ENCODE measurements at places on chromosomes 6 and 20. TPM values are rescaled to one million over a fixed set of nuclear protein-coding genes. Genes with fewer than 3 reads are reported as not detected.

The YTHDF1 gene
- 21.3 TPM for total RNA-seq

The MYL9 gene
- 0.34 TPM for total RNA-seq

The PRL gene
- total RNA-seq = not detected

The BMP2 gene
- 27.0 TPM for total RNA-seq

The C6orf58 gene
- total RNA-seq = 0.11 TPM

The EDN3 gene
- total RNA-seq = not detected

The LEMD2 gene
- 35.1 TPM for total RNA-seq

The CUL9 gene
- 17.9 TPM for total RNA-seq

The BPI gene
- total RNA-seq = not detected

The PRRT1 gene
- total RNA-seq = not detected

The MTRF1L gene
- total RNA-seq = 13.5 TPM

The MYCT1 gene
- 192 TPM for total RNA-seq

The SLC32A1 gene
- total RNA-seq = not detected
